Colonic mucosa (tissue), 4 donors: ENCODE measurements at places on chromosomes 3 and 15. TPM values are rescaled to one million over a fixed set of nuclear protein-coding genes. Genes with fewer than 3 reads are reported as not detected.

The PRSS50 gene
- total RNA-seq: not detected

The SLC41A3 gene
- 33.1 TPM for total RNA-seq

The DLL4 gene
- 18.5 TPM for total RNA-seq

The GABRR3 gene
- total RNA-seq: not detected

The IL12A gene
- 0.25 TPM for total RNA-seq

The TLR9 gene
- 0.27 TPM for total RNA-seq

The CCDC33 gene
- 0.10 TPM for total RNA-seq

The GOLGA6D gene
- not detected for total RNA-seq

DNA sequence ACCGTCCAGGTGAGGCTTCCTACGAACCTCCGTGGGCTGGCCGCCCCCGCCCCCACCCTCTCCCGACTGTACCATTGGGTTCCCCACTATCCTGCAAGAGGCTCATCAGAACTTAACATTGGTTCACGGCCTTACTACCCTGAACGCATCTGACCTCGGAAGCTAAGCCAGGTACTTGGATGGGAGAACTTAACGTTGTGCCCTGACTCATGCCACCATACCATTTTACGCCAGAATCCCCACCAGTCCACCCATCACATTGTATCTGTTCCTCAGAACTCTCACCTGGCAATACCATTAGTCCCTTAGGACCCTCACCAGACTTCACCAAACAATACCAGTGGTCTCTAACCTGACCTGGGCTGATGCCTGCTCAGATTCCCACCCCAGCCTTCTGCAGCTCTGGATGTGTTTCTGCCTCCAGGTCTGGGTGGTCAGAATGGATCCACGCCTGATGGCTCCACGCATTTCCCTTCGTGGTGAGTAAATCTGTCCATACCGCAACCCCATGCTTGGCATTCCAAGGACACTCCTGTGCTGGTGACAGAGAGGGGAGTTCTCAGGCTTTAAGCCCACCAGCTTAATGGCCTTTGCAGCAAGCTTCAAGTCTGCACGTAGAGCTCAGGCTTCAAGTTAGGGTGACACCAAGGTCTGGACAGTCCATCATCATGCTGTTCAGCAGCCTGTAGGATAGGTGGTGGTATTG is 562 bp downstream of the TCTA start:
- H3K27ac ChIP-seq: peak overlapping the region; percentile 93
- peak overlapping the region; percentile 95 for H3K4me3 ChIP-seq
- DNase-seq: no peak
- no peaks in the 10 kb centered on the region for H3K27me3 ChIP-seq

GRCh38 chr3:116601206-116601605 is 108.4 kb upstream of the TUSC7 start:
- no peak overlapping the region for H3K27ac ChIP-seq
- DNase-seq: no peak
- no peak overlapping the region for H3K4me3 ChIP-seq
- H3K4me1 ChIP-seq: no peaks in the 10 kb centered on the region
- no peaks in the 10 kb centered on the region for H3K27me3 ChIP-seq
- H3K36me3 ChIP-seq: no peaks in the 10 kb centered on the region

GRCh38 chr3:169112153-169112892 is 551.2 kb downstream of the MECOM start:
- H3K27me3 ChIP-seq: no peaks in the 10 kb centered on the region
- H3K27ac ChIP-seq: no peak overlapping the region
- H3K4me1 ChIP-seq: no peaks in the 10 kb centered on the region
- no peaks in the 10 kb centered on the region for H3K36me3 ChIP-seq
- H3K4me3 ChIP-seq: no peak overlapping the region

- peak; percentile 61 for DNase-seq
- H3K4me3 ChIP-seq: no peak overlapping the region
- H3K27me3 ChIP-seq: no peaks in the 10 kb centered on the region
These were observed 74.1 kb upstream of the POMGNT2 start for GRCh38 chr3:43180027-43180426.

- H3K36me3 ChIP-seq: peaks cover 6% of the 10 kb centered on the region
- peak overlapping the region; percentile 94 for H3K27ac ChIP-seq
- H3K4me1 ChIP-seq: no peaks in the 10 kb centered on the region
- H3K27me3 ChIP-seq: no peaks in the 10 kb centered on the region
These were observed 732 bp downstream of the SAXO2 start for GRCh38 chr15:82263350-82263749.

DNA sequence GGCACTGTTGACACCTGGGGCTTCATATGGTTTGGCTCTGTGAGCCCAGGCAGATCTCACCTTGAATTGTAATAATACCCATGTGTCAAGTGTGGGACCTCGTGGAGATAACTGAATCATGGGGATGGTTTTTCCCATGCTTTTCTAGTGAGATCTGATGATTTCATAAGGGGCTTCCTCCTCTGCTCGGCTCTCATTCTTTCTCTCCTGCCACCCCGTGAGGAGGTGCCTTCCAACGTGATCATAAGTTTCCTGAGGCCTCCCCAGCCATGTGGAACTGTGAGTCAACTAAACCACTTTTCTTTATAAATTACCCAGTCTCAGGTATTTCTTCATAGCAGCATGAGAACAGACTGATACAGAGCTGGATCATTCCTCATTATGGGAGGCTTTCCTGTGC is 655.9 kb upstream of the ADAMTS9 start:
- no peaks in the 10 kb centered on the region for H3K27me3 ChIP-seq
- no peak overlapping the region for H3K27ac ChIP-seq
- no peaks in the 10 kb centered on the region for H3K4me1 ChIP-seq

DNA sequence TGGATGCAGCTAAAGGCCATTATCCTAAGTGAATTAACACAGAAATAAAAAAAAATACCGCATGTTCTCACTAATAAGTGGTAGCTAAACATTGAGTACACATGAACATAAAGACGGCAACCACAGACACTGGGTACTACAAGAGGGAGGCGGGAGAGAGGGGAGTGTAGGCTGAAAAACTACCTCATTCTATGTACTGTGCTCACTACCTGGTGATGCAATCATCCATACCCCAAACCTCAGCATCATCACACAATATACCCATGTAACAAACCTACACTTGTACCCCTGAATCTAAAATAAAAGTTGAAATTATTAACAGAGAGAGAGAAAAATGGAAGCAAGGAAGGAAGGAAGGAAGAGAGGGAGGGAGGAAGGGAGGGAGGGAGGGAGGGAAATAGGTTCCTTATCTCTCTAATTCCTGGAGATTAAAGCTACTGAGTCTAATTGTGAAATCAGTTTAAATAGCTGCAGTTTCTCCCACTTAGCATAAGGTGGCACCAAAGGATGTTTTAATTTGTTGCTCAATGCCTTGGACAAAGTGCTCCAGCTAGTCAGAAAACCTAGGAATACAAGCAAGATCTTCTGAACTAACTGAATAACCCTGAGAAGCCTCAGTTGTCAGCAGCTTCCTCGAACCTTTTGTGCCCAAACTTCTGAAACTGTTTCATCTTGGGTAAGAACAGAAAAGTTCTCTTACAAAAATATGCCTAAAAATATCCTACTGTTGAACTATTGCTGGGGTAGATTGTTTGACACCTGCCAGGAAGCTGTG is 79.4 kb upstream of the ATP11B start:
- no peaks in the 10 kb centered on the region for H3K4me1 ChIP-seq

DNA sequence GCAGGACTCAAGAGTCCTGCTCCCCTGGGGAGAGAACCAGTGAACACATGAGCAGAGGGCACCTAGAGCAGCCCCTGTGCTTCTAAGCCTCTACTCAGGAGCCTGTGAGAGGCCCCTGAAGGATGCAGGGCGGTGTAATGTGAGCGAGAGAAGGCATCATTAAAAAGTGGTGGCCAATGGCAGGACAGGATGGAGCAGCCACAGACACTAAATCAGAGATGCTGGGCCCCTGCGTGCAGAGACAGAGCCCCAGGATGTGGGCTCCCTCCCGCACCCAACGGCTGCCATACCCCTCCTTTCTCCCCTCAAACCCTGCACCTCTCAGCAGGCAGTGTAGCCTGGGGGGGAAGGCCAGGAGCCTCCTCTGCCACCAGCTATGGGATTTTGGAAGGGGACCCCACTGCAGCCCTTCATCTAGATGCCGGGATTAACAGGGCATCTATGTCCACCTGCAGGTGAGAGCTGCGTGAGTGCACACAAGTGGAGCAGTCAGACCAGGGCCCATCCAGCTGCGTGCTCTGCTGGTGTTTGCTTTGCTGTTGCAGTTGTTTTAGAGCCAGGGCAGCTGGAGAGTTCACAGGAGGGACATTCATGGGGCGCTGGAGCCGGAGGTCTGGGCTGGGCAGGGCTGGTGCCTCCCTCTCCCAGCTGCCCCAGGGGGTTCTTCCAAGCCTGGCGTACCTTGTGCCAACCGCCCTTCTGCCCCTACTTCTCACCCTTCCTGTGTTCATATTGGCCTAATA is 5.1 kb upstream of the IQSEC1 start:
- no peak overlapping the region for H3K27ac ChIP-seq
- H3K4me3 ChIP-seq: no peak overlapping the region
- DNase-seq: no peak
- peaks cover 8% of the 10 kb centered on the region for H3K27me3 ChIP-seq

DNA sequence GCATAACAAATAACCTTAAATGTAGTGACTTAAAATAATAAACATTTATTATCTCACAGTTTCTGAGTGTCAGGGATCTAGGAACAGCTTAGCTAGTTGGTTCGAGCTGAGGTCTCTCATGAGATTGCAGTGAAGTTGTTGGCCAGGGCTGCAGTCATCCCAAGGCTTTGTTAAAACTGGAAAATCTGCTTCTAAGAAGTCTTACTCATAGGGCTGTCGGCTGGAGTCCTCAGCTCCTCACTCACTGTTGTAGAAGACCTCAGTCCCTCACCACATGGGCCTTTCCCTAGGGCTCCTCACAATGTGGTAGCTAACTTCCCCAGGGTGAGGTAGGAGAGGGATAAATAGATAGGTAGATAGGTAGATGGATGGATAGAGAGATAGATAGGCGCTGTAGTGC is 20.8 kb upstream of the SLC7A14 start:
- no peak overlapping the region for H3K4me3 ChIP-seq
- H3K36me3 ChIP-seq: no peaks in the 10 kb centered on the region
- no peak overlapping the region for H3K27ac ChIP-seq
- no peaks in the 10 kb centered on the region for H3K27me3 ChIP-seq
- no peaks in the 10 kb centered on the region for H3K4me1 ChIP-seq

DNA sequence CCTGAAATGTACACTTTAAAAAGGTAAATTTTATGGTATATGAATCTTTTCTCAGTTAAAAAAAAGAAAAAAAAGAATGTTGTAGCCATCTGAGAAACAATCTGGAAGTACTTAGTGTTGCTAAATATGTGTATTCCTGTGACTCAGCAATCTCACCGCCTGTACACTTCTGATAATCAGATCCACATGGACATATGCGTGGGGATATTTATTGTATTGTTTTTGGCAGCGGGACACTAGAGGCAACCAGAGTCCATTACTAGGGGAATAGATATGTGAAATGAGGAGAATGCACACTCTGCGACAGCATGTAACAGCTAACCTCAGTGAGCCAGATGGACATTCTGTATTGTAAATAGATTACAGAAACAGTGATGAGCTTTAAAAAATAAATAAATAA is 65.4 kb downstream of the AQP9 start:
- H3K27me3 ChIP-seq: no peaks in the 10 kb centered on the region
- no peak overlapping the region for H3K27ac ChIP-seq
- no peak for DNase-seq
- H3K4me1 ChIP-seq: no peaks in the 10 kb centered on the region
